ENCODE measurements at places on chromosomes 12 and 14. TPM values are rescaled to one million over a fixed set of nuclear protein-coding genes. Genes with fewer than 3 reads are reported as not detected.

GRCh38 chr12:79932357-79932756, 2.5 kb downstream of the PPP1R12A start:
- no peaks in the 10 kb centered on the region for H3K27me3 ChIP-seq
- peaks cover 83% of the 10 kb centered on the region for H3K4me1 ChIP-seq
- no peak for DNase-seq
- H3K4me3 ChIP-seq: peak overlapping the region; percentile 92
- H3K27ac ChIP-seq: peak overlapping the region; percentile 96
- no peaks in the 10 kb centered on the region for H3K36me3 ChIP-seq

DNA sequence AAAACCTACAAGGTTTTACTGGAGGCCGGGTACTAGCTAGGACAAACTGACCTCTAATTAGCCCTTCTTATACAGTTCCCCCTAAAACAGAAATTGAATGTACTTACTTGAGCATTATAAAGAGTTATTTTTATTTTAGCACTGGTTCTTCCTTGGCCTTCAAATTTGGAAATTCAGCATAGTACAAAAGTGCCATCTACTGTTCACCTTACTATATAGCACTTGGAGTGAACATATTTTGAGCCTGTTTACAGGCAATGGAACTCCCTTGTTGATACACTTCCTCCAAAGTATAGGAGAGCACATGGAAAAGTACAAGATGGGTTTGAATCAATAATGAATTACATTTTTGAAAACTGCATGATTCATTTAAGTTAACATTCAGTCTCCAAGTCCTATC, 3.9 kb upstream of the POC1B start:
- DNase-seq: no peak
- no peaks in the 10 kb centered on the region for H3K27me3 ChIP-seq
- no peak overlapping the region for H3K27ac ChIP-seq
- no peak overlapping the region for H3K4me3 ChIP-seq
- H3K4me1 ChIP-seq: peaks cover 32% of the 10 kb centered on the region
- no peaks in the 10 kb centered on the region for H3K36me3 ChIP-seq

DNA sequence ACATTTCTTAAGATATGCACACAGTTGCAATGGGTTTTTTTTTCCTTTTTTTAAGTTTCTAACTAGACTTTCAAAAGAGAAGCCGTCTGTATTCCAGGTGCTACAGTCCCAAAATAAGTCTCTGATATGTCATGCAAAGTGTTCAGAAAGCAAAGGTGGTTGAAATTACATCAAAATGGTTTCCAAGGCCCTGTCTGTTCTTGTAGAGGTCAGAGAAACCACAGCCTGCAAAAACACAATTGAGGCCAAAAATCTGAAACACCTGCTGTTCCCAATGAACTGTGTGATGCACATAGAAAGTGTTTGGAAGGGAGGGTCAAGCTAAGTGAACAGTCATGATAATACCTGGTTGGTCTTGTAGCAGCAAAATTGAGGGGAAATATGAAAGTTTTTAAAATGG, 91.0 kb downstream of the VRK1 start:
- H3K4me1 ChIP-seq: peaks cover 7% of the 10 kb centered on the region
- no peak overlapping the region for H3K27ac ChIP-seq
- H3K27me3 ChIP-seq: no peaks in the 10 kb centered on the region
- no peak overlapping the region for H3K4me3 ChIP-seq

Gene TDG
- 11.3 TPM for total RNA-seq

Gene ADAM20
- 0.27 TPM for total RNA-seq

DNA sequence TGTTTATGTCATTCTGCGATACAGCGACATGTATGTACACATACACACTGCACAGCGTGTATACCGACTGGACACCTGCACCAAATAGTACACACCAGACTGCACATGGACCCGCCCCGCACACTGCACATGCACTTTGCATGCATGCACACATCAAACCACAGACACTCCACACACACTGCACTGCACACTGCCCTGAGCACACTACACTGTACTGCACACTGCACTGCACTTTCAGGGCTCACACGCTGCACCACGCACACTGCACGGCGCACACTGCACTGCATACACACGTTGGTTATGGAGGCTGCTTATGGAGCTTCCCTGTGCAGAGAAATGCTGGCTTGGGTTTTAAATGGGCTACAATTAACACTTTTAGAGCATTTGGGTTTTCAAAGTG, 1.6 kb downstream of the PAPLN start:
- no peak for DNase-seq
- peaks cover 43% of the 10 kb centered on the region for H3K4me1 ChIP-seq
- H3K27ac ChIP-seq: no peak overlapping the region
- peak overlapping the region; percentile 70 for H3K4me3 ChIP-seq
- H3K27me3 ChIP-seq: peaks cover 94% of the 10 kb centered on the region
- no peaks in the 10 kb centered on the region for H3K36me3 ChIP-seq

Gene DCD
- total RNA-seq: not detected

- H3K27ac ChIP-seq: peak overlapping the region; percentile 69
- no peaks in the 10 kb centered on the region for H3K36me3 ChIP-seq
- no peak for DNase-seq
- H3K4me3 ChIP-seq: peak overlapping the region; percentile 73
Measured at GRCh38 chr14:85528897-85529631, 880 bp upstream of the FLRT2 start.

GRCh38 chr12:52019113-52019770, 12.5 kb downstream of the TAMALIN start:
- H3K27me3 ChIP-seq: no peaks in the 10 kb centered on the region
- H3K27ac ChIP-seq: no peak overlapping the region
- peaks cover 21% of the 10 kb centered on the region for H3K4me1 ChIP-seq
- DNase-seq: no peak

GRCh38 chr12:87427770-87428169, 601.4 kb downstream of the C12orf50 start:
- H3K36me3 ChIP-seq: no peaks in the 10 kb centered on the region
- H3K27ac ChIP-seq: no peak overlapping the region
- no peaks in the 10 kb centered on the region for H3K4me1 ChIP-seq
- no peak for DNase-seq

Gene SERPINA10
- total RNA-seq: not detected

Gene KLRK1
- 0.36 TPM for total RNA-seq

- peak; percentile 69 for DNase-seq
- H3K27ac ChIP-seq: peak overlapping the region; percentile 16
- H3K4me1 ChIP-seq: no peaks in the 10 kb centered on the region
- H3K36me3 ChIP-seq: no peaks in the 10 kb centered on the region
- H3K4me3 ChIP-seq: no peak overlapping the region
Measured at GRCh38 chr14:94390372-94391086, 2.1 kb upstream of the SERPINA1 start.

DNA sequence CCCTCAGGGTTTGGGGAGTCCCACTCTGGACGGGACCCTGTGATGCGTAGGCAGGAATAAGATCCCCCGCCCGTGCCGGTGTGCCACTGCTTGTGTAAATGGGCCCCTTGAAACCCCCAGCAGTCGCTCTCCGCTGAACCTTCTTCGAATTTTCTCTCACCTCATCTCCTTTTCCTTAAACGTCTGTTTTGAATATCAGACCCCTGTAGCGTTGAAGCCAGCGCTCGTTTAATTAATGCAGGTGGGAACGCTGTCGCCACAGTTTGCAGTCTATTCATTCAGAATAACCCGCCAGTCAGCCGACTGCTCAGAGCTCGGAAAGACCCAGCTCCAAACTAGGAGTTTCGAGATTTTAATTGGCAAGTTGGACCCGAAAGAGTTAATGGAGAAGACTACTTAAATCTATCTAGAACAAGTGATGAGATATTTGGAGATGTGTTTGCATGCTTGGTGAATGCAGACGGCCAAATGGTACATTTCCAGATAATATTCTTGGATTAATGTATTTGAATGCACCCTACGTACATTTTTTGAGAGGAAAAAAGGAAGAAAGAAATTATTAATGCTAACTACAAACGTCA, 739 bp upstream of the PPP2R5E start:
- H3K36me3 ChIP-seq: peaks cover 9% of the 10 kb centered on the region
- peak overlapping the region; percentile 95 for H3K27ac ChIP-seq
- H3K4me1 ChIP-seq: peaks cover 44% of the 10 kb centered on the region
- DNase-seq: no peak
- peak overlapping the region; percentile 97 for H3K4me3 ChIP-seq

DNA sequence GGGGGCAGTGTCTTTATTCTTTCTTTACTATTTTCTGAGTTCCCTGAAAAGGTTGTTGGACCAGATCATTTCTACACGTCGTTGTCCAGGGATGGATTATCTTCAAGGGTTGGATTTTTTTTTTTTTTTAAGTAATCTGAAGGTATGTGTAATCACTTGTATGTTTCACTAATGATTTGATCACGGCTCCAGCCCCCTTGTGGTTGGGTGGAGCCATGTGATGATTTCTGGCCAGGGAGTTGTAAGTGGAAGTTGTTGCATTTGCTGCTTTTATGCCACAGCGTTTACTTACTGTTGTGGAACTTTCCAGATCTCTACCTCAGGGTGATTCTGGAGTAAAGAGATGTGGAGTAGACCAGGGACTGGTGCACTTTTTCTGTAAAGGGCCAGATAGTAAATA, 390.3 kb downstream of the AACS start:
- H3K27me3 ChIP-seq: peaks cover 43% of the 10 kb centered on the region
- H3K4me1 ChIP-seq: no peaks in the 10 kb centered on the region
- no peak overlapping the region for H3K4me3 ChIP-seq
- no peak for DNase-seq

Gene FGF6
- total RNA-seq: not detected

DNA sequence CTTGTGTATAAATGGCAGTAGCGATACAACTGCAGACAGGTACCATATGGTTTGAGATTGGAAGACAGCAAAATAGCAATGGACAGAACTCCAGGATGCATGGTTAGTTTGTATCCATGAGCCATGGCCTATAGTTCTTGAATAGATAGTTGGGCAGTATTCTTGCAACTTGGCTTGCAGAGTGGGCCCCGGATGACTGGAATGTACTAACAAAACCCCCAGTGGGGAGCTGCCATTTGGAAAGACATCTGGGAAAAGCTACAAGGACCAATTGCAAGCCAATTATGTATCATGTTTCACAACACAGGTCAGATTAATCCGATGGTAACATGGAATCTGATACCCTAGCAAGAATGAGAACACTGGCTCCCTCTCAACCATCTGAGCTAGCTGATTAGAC, 279.6 kb downstream of the RERGL start:
- no peak overlapping the region for H3K27ac ChIP-seq
- no peak overlapping the region for H3K4me3 ChIP-seq
- no peaks in the 10 kb centered on the region for H3K36me3 ChIP-seq
- H3K4me1 ChIP-seq: no peaks in the 10 kb centered on the region
- no peak for DNase-seq

DNA sequence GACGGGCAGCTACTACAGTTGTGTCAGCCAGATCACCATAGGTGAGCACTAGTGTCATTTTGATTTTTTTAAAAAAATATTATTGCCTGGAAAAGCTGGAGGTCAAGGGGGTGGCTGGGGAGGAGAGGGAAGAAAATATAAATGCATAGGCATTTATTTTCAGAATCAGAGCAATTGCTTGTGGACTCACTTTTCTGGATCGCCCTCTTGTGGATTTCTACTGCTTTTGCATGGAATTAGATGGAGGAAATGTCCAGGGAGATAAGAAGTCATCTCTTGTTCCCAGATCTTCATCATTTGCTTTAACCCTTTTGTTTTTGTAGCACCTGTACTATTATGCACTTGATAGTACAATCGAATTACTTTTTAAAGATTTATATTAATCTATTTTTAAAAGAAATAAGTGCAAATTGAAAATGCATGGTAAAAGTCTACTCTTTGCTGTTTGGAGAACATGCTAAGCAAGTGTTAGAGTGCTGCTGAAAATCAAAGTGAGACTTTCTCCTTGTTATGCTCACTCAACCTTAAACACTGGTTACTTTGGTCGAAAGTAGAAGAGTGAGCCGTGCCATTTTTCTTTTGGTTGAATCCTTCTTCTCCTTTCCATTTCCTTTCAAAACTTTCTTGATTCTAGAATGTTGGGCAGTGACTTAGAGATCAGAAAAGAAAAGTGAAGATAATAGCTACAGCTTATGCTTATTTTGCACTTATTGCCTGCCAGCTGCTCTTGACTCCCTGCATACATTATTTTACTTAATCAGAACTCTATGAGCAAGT, 60.6 kb upstream of the ANO4 start:
- DNase-seq: no peak
- H3K4me3 ChIP-seq: no peak overlapping the region
- H3K36me3 ChIP-seq: no peaks in the 10 kb centered on the region
- H3K27me3 ChIP-seq: peaks cover 63% of the 10 kb centered on the region
- no peak overlapping the region for H3K27ac ChIP-seq
- H3K4me1 ChIP-seq: no peaks in the 10 kb centered on the region

DNA sequence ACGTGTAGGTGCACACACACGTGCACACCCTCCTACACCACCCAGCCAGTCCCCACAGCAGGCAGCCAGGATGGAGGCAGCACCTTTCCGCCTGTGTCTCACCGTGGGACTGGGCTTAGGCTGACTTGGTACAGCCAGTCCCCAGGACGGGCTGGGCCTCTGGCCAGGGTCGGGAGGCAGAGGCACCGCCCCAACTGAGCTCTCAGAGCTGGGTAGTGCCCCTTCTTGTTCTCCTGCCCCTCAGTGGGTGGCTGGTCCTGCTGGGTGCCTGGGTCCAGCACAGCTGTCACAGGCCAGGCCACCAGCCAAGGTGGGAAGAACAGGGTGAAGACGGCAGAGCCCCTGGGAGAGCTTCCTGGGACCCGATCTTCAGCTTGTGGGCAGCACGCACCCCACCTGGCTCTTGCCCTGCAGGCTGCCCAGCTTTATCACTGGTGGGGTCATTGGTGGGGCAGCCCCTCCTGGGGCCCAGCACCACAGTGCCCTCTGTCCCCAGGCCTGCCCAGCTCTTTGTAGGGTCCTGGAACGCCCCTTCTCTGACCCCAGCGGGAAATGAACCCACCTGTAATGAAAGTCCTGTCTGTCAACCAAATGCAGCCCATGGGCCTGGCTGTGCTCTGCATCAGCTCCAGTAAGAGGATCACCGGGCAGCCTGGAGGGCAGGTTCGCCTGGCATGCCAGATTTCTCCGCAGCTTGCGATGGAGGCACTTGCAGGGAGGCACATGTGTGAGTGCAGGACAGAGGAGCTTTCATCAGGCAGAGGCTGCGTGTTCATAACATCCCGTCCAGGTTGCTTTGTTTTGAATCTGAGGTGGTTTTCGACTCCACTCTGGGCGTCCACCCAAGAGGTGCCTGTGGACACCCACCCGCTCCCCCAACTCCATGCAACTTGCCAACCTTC, 14.7 kb downstream of the CDCA4 start:
- H3K4me3 ChIP-seq: no peak overlapping the region
- DNase-seq: no peak
- H3K4me1 ChIP-seq: no peaks in the 10 kb centered on the region

Gene LRTM2
- total RNA-seq: not detected

DNA sequence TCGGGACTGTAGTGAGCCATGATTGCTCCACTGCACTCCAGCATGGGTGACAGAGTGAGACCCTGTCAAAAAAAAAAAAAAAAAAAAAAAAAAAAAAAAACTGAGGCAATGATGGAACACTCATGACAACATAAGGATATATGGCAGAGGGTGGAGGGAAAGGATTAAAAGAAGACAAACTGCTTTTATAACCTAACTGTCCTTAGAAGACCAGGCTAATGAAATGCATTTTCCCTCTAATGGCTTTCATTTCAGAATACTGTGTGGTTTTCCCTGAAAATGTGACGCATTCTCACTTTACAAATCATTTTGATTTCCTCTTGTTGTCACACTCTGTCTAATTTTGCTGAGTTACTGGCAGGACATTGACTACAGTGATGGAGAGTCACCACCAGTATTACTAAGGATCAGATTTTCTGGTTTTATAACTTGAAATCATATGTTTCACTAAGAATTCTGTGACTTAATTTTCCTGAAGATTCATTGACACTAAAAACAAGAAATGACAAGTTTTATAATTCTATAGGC, 137.6 kb upstream of the SSTR1 start:
- no peaks in the 10 kb centered on the region for H3K27me3 ChIP-seq
- no peaks in the 10 kb centered on the region for H3K36me3 ChIP-seq
- H3K27ac ChIP-seq: no peak overlapping the region
- H3K4me3 ChIP-seq: no peak overlapping the region
- DNase-seq: no peak

Measured in left ventricle myocardium inferior (tissue), 1 donor.